T-helper 22 cell (primary cell): ENCODE measurements at places on chromosomes 7 and 10.

GRCh38 chr7:155710530-155710929, 66.1 kb downstream of the RBM33 start:
- DNase-seq = no peak

DNA sequence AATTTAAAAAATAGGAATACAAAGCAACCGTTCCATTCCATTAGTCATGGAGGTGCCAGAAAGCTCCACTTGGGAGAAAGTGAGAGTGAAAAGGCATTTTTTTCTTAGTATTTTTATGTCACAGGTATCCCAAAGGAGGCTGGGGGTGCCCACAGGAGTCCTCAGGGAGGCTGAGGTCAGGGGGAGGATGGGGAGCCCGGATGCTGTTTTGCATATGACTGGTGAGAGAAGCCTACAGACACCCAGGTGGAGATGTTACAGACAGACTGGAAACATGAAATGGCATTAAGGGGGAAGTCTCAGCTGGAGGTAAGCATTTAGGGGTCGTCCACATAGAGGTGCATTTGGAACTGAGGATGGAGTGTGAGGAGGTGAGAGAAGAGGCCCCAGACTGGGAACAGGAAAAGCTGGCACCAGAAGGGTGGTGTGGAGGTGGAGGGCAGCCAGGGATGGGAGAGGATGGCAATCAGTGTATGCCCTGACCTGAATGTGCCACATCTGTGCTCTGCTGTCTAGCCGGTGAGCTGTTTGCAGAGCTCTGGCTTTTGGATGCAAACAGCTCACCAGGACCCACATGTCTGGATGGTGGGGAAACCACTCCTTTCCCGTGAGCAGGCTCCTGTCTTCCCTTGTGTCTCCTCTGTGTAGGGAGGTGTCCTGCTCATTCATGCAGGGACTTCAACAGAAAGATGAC, 101.1 kb downstream of the RAMP3 start:
- no peak for DNase-seq

GRCh38 chr10:21524526-21525366, 736 bp downstream of the SKIDA1 start:
- DNase-seq = no peak

- no peak for DNase-seq
These were observed 238.3 kb downstream of the AGMO start for GRCh38 chr7:15323550-15323949.

- no peak for DNase-seq
These were observed 126.5 kb downstream of the SH2D4B start for GRCh38 chr10:80664071-80664680.

- DNase-seq = no peak
These were observed 450.7 kb downstream of the KCNMA1 start for GRCh38 chr10:77186936-77187335.

DNA sequence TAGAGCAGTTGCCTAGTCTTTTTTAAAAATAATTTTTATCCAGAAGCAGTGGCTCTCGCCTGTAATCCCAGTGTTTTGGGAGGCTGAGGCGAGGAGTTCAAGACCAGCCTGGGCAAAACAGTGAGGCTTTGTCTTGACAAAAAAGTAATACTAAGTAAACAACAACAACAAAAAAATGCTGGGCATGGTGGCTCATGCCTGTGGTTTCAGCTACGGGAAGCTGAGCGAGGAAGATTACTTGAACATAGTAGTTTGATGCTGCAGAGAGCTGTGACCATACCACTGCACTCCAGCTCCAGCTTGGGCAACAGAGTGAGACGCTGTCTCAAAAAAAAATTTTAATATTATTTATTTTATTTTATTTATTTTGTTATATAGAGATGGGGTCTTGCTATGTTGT, 31.3 kb upstream of the TPST1 start:
- DNase-seq = no peak

GRCh38 chr10:24118246-24118645, 90.7 kb upstream of the KIAA1217 start:
- no peak for DNase-seq

GRCh38 chr7:138246428-138246827, 170.2 kb downstream of the AKR1D1 start:
- DNase-seq = no peak
